ENCODE measurements at places on chromosomes 4 and X.

GRCh38 chr4:113467581-113467980 lies 294.0 kb downstream of the CAMK2D start:
- DNase-seq: no peak

GRCh38 chr4:169313732-169314131 lies 43.0 kb upstream of the SH3RF1 start:
- DNase-seq: no peak

DNA sequence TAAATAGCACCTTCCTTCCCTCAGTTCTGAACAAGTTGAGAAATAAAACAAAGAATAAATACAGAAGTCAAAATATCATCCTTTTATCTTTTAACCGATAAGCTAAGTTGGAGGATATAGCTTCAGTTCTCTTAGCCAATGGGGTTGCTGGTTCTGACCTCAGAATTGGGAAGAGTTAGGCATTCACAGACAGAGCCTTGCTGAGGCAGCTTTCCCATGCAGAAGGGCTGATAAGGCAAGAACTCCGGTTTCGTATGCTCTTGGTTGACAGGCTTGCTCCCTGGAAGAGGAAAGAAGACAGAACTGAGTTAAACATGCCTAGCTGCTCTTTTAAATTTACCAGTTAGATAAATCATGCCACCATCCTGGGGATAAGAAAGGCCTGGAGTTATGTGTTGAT lies 17.6 kb downstream of the FRAS1 start:
- DNase-seq: no peak

DNA sequence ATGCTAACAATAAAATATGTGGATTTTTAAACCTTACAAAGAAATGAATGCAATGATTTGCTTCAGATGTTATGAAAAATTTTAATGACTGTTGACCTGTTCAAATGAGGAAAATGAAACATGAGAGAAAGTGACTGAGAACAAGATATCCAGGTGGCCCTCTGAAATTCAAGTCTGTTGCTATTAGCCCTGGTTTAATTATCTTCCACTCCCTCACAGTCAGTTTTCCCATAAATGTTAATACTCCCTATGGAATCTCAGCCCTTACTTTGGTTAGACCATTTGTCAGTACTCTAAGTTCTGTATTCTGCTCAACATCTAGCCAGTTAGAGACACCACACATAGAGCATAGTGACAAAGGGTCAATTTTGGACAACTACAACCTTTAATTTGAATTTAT lies 327.8 kb downstream of the PDGFC start:
- DNase-seq: no peak
